Eye (tissue), 1 donor: ENCODE measurements at places on chromosomes 4 and X.

- DNase-seq: no peak
Measured at GRCh38 chr4:173801361-173801760, 271.3 kb upstream of the HAND2 start.

- DNase-seq: no peak
Measured at GRCh38 chrX:41265615-41266014, 68.3 kb upstream of the DDX3X start.

- peak; percentile 4 for DNase-seq
Measured at GRCh38 chr4:94856030-94856429, 98.3 kb downstream of the BMPR1B start.

- no peak for DNase-seq
Measured at GRCh38 chr4:1451106-1451751, 45.0 kb upstream of the NKX1-1 start.

GRCh38 chrX:123975180-123975579 lies 13.7 kb downstream of the STAG2 start:
- DNase-seq: no peak

DNA sequence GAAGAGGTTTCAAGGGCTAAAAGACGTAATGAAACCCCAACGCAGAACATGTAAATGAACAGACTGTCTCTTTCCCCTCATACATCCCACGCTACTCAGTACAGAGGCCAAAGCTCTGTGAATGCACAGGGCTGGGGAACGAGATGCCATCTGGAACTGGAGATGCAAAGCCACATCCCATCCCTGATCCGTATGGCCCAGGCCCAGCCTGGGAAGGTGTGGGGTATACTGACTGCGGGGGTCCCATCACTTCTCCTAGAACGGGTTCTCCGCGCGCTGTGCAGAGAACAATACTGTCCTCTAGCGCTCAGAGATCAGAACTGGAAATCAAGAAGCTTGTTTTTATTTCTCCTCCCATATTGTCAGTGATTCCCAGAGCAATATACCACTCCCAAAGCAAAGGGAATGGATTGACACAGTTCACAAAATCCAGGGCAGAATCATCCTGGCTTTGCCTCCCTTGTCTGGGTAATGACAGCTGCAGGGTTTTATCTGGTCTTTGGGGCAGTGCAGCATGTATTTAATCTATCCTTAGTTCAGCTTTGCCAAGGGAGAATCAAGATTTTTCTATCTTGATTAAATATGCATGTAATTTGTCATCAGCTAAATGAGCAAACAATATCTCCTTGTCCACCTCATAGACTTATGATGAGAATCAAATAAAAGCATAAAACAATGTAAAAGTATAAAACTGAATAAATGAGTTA lies 47.3 kb upstream of the TLR3 start:
- peak; percentile 88 for DNase-seq

- DNase-seq: no peak
Measured at GRCh38 chr4:173777921-173778320, 247.9 kb upstream of the HAND2 start.

- DNase-seq: no peak
Measured at GRCh38 chr4:121098266-121098665, 25.9 kb upstream of the NDNF start.

- DNase-seq: peak; percentile 30
Measured at GRCh38 chr4:147714575-147715401, 17.1 kb upstream of the ARHGAP10 start.

DNA sequence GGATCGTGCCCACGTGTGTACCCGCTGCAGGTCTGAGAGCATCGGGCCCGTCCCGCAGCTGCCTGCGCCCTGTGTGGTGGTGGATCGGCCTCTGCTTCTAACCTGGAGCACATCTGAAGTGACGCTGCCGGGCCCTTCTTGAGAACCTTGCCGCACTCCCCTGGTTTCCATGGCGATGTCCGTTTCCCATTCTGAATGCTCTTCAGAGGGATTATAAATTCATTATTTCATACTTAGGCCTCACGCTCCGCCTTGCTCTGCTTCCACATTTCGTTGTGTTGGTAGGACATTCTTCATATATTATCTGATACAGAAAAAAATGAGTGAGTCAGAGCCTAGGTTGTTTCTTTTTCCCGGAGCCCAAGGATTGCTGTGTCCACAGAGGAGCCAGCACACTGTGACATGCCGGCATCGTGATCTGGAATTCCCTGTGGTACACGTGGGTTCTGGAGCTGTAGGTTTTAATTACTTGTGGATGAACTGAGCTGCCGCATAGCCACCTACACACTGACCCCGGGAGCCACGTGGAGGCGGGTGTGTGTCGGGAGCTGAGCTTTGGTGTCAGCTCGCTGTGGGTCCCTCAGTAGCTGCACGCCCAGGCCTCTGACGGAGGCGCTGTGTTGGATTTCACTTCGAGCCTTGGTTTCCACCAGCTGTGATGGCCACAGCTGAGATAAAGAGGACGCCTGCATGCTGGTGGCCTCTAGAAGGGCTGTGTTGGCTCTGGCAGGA lies 63.4 kb downstream of the PSAPL1 start:
- peak; percentile 88 for DNase-seq

GRCh38 chrX:78997870-78998558 lies 52.8 kb downstream of the P2RY10 start:
- DNase-seq: no peak

DNA sequence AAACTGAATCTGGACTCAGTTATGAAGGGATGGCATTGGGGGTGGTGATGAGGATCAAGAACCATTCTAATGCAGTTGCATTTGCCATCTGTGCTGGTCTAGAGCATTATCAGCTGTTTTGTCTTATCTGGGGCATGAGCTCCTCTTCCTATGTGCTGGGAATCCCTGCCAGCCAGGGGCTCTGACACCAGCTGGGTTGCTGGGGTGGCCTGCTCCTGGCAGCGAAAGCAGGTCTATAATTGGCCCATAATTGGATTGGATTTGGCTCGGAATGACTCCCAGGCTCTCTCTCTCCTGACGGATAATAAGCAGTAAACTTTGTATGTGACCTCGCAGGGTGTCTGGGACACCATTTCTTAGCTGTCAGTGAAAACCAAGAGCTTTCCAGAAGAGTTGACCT lies 34.1 kb downstream of the SMPX start:
- DNase-seq: no peak

- peak; percentile 15 for DNase-seq
Measured at GRCh38 chrX:134396174-134396573, 63.8 kb upstream of the HPRT1 start.

- DNase-seq: no peak
Measured at GRCh38 chr4:150358691-150359090, 223.3 kb upstream of the MAB21L2 start.

- peak; percentile 26 for DNase-seq
Measured at GRCh38 chr4:38281371-38282071, 321.3 kb downstream of the PTTG2 start.

DNA sequence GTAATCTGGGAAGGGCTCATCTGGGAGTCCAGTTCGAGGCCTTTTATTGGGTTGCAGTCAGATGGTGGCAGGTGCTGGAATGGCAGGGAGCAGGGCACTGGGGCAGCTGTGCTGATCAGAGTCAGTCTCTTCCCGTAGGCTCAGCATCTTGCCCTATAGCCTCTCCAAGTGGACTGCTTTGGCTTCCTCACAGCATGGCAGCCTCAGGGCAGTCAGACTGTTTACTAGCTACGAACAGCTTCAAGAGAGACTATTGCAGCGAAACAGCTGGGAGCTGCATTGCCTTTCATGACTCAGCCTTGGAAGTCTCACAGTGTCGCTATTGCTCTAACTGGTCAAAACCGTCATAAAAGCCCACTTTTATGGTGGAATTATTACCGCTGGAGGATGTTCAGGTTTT lies 26.8 kb upstream of the DUSP21 start:
- no peak for DNase-seq

DNA sequence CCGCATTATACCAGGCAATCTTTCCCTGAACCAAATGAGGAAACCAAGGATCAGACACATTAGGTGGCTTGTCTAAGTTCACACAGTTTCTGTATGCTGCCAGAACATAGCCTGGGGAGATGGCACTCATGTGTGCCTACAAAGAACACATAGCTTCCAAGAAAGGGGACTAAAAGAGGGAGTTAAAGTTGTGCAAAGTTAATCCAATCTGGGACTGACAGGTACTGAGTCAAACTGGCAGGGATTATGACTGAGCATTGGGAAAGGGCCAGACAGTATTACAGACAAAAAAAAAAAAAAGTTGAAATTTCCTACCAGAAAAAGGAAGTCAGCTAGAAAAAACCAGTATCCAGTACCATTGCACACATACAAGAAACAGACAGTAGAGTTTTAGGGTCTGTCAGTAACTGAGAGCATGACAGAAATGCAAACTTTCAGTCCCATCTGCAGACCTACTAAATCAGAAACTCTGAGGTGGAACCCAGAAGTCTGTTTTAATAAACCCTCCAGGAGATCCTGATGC lies 37.2 kb downstream of the ADAMTS3 start:
- DNase-seq: no peak

DNA sequence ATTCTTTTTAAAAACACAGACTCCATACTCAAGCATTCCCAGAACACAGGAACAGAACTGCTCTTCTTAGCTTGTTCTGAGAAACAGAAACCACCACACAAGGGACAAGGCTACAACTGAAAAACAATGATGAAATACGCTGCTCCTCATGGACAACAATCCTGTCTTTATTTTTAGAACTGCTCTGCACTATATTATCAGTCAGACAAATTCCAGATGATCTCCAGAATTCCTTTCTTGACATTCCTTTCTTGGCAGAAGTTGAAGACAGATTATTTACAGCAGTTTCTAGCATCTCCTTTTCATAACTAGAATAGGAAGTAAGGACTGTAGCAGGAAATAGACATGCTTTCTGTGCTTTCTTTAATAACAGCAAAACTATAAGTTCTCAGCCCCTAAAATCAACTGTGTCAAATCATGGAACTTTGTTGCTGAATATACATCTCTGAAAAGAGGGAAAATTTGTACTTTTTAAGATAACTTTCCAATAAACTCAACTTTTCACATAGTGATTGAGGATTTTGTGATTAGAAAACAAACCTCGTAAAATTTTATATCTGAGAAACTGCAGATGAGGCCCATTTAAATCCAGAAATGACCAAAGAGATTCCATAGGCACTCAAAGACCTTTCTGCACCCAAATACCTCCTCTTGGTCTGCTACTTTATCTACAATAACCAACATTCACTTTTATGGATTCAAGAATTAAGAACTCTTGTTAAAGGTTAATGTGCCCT lies 35.9 kb downstream of the ANTXR2 start:
- peak; percentile 56 for DNase-seq

DNA sequence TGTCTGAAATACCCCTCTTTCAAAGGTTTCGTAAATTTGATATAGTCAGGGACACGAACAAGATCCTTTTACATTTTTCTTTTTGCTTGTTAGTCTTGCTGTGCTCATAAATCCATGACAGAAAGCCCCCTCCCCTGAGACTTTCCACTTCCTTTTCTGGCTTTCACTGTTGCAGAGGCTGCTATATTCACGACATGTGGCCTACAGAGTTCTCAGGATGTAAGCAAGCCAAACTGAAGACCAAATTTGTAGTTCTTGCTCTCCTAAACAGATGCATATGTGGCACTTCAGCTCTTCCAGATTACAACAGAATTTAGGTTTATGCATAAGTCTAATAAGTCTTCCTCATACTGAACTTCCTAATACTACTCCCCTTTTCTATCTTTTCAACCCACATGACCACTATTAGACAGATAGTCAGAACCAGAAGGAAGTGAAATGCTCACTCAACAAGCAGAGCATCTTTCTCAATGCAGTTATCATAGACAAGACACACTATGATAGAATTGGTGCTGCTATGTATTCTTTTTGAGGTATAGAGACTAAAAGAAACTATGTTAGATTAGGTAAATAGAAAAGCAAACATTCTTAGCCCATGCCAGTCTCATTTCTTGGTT lies 15.0 kb downstream of the BTK start:
- DNase-seq: peak; percentile 7

GRCh38 chr4:171954650-171955049 lies 141.4 kb downstream of the GALNTL6 start:
- no peak for DNase-seq

- no peak for DNase-seq
Measured at GRCh38 chr4:152660526-152660925, 19.3 kb downstream of the TMEM154 start.

DNA sequence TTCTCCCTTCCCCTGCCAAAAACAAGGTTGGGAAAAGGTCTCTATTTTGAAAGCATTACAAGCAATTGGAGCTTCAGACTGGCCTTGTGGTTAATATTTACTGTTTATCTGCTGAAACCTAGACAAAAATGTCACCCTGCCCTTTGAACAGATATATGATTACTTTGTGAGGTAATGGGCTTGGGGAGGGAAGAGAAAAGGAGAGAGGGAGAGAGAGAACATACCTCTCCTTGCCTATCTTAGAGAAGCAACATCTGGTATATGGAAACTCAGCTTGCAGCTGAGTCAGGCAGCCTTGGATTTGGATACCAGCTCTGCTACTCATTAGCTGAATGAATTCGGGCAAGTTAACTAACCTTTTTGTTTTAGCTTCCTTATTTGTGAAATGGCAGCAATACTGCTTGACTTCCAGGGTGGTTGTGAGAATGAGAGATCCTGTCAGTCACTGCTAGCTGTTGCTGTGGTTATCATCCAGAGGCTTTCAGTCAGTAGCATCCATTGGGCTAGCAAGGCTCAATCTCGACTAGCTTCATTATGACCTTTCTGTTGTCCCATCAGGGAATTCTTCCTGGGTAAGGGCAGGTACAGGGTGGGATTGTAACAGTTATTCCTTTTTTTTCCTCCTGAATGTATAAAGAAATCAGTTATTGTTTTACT lies 41.1 kb downstream of the ZFX start:
- DNase-seq: no peak

GRCh38 chr4:3376266-3376665 lies 65.5 kb upstream of the HGFAC start:
- DNase-seq: no peak

DNA sequence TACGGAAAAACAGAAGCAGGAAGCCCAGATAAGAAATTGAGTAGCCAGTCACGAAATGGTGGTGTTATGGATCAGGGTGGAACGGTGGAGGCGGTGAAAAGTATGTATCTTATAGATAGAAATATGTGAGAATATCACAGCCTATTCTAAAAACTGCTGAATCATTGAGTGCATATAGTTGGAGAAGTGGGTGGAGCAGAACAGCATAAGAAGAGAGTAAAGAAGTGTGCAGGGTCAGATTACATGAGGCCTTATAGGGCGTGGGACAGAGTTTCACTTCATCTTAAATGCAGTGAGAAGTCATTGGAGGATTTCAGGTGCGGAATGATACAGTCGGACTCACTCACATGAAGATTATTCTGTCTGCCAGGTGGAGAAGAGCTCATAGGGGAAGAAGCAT lies 293.1 kb downstream of the TRIML1 start:
- DNase-seq: no peak

- DNase-seq: no peak
Measured at GRCh38 chr4:25523405-25523804, 132.2 kb upstream of the SLC34A2 start.
